ENCODE measurements at places on chromosomes 5 and 9.
A peak's percentile ranks its signal among the peaks of the same experiment; 100 is the strongest.

- no peak for DNase-seq
These were observed 25.4 kb upstream of the MYOT start for GRCh38 chr5:137842296-137842695.

- no peak for DNase-seq
These were observed 21.1 kb downstream of the FAT2 start for GRCh38 chr5:151570058-151570457.

DNA sequence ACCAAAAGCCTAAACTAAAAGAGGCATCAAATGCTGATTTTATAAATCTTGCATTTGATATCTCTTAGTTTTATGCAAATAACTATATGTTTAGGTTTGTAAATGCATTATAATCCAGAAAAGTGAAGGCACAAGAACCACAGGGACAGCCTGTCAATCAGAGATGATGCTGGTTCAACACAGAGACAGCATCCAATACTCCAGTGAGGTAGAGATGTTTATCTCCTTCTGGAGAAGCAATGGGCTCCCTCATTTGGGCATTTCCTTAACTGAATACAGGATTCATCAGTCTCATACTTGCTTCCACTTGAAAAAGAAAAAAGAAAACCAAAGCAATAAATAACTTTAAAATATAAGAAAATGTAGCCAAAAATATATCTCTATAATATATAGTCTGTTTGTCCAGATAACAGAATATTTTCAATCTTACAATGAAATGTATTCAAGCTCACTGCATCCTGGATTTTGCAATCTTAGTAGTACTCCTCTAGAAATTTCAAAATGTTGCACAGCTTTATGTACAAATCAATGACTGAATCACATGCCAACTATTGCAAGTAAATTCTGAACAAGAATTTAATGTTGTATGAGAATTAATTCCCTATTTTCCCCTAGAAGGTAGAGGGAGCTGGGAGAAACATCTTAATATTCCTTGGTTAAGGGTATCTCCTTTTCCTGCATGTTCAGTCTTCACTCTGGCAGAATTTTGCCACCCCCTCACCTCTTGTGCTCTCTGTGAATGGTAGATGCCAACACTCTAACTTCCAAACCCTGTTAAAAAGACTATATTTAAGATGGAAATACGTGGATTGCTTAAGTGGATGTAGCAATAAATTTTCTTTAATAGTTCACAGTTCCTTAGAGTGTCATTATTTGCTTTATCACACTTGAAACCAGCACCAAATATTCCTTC lies 191.1 kb upstream of the GAS1 start:
- no peak for DNase-seq

GRCh38 chr5:143222287-143223231 lies 180.9 kb downstream of the NR3C1 start:
- peak; percentile 59 for DNase-seq

- DNase-seq, result no peak
These were observed 23.6 kb upstream of the TNFSF8 start for GRCh38 chr9:114953959-114954358.

GRCh38 chr9:92138157-92138959 lies 23.1 kb upstream of the SPTLC1 start:
- peak; percentile 65 for DNase-seq

Data from GM20000 (cell line).